ENCODE measurements at places on chromosomes 6 and 20.

DNA sequence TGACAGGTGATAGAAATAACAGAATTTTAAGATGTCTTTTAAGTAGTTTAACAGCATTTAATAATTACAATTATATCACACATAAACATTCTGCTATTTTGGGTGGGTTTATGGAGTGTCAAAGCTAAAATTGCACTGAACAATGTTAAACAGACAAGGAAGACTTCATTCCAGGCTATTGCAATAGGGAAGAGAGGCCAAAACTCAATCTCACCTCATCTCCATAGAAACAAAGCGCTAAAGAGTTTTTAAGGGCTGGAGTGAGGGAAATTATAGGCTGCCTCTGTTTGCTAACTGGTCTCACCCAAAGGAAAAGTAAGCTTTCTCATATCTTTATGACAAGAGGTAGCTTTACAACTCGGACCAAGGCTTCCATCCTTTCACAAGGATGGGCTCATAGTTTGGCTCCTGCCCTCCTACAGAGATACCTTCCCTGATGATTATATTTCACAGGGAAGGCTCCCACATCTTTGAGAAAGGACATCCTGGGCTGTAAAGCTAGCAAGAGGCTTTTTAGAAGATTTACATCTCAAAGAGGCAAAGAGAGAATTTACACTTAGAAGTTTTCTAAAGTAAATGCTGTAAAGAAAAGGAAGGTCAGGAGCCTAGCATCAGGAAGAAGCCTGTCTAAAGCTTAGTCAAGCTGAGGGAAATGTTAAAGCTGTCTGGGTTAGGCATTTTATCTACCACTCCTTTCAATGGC lies 350.2 kb upstream of the IMPG1 start:
- DNase-seq: no peak

DNA sequence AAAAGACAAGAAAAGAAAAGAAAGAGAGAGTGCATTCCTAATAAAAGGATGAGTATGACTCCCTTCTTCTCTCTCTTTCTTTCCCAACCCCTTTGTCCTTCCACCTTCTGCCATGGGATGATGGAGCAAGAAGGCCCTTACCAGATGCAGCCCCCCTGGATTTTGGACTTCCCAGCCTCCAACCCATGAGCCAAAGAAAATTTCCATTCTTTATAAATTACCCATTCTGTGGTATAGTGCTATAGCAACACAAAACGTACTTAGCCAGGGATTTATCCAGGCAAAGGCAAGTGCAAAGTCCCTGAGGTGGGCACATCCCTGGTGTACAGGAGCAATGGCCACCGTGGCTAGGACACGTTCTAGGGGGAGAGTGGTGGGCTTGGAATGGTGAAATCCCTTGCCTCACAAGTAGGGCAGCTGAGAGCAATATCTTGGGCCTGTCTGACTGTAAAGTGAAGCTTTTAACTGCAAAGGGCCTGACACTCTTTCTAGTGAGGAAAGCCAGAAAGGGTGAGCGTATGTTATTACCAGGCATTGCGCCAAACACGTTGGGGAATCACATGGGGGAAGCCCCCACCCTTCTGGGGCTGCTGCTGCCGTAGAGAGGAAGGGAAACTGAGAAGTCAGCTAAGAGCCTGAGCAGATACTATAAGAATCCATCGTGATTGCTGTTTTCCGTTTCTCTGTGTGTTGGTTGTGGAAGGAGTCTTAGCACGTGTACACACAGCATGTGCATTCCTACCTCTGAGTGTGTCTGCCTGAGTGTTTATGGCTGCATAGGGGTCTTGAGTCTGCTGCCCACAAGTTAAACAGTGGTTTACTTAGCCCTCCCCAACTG lies 50.7 kb upstream of the SIRPA start:
- DNase-seq: peak; percentile 23

- DNase-seq: no peak
Measured at GRCh38 chr6:45548657-45549515, 171.2 kb upstream of the SUPT3H start.

DNA sequence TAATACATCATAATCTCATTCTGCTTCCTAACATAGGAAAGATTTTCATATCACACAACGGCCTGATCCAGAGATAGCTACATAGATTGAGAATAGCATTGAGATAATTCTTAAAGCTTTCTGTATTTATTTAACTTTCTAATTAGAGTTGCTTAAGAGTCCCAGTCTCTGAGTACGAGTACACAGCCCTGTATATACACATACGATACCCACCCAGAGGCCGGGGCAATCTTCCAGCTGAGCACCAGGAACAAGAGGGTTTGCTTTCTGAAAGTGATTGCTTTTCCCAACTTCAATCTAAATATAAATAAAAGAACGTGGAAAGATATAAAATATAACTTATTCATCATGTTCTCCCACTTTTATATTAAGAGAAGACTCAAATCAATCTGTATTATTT lies 313.8 kb downstream of the COL12A1 start:
- DNase-seq: no peak

DNA sequence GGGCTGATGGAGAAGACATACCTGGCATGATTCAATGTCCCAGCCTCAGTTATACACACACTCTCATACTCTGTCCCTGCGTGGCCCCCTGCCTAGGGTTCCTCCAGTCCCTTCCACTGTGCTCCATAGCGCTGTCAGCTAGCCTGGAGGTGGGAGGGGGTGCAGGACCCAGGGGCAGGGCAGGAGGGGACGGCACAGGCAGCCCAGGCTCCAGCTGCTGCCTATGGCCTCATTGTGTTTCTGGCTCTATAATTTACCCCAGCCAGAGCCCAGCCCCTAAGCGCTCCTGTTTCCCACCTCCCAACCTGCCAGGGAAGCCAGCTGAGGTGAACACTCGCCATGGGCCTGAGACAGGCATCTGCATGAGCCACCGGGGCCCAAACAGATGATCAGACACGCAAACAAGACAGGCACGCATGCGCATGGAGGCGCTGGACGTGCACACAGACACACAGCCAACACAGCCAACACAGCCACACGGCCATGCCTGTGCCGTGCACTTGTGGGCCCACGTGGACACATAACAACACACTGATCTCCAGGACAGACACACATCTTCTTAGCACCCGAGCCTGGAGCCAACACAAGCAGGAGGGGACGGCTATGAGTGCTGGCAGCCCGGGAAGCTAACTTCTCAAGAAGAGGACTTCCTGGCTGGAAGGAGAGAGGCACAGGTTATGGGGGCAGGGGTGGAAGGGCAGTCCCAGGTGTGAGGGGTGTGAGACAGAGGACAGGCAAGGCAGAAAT lies 124.9 kb downstream of the GRM4 start:
- no peak for DNase-seq

- DNase-seq: no peak
Measured at GRCh38 chr6:6966127-6966526, 141.6 kb upstream of the RREB1 start.

GRCh38 chr6:157648561-157648960 lies 174.5 kb upstream of the SNX9 start:
- no peak for DNase-seq

GRCh38 chr6:14125346-14125745 lies 7.8 kb downstream of the CD83 start:
- no peak for DNase-seq

DNA sequence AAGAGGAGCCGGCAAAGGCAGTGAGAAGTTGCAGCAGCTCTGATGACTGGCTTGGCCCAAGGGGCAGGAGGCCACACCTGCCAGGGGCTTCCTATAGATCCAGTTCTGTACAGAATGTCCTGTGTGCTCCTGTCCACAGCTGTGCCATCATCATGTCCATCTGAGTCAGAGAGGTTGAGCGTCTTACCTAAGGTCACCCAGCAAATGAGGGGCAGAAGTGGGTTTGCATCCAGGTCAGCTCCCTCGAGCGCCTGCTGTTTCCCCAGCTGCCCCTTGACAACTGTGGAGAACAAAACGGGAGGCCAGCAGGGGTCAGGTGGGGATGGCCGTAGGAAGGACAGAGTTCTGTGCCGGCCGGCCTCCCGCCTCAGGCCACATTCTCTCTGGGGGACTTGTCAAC lies 47.6 kb downstream of the DLGAP4 start:
- no peak for DNase-seq

DNA sequence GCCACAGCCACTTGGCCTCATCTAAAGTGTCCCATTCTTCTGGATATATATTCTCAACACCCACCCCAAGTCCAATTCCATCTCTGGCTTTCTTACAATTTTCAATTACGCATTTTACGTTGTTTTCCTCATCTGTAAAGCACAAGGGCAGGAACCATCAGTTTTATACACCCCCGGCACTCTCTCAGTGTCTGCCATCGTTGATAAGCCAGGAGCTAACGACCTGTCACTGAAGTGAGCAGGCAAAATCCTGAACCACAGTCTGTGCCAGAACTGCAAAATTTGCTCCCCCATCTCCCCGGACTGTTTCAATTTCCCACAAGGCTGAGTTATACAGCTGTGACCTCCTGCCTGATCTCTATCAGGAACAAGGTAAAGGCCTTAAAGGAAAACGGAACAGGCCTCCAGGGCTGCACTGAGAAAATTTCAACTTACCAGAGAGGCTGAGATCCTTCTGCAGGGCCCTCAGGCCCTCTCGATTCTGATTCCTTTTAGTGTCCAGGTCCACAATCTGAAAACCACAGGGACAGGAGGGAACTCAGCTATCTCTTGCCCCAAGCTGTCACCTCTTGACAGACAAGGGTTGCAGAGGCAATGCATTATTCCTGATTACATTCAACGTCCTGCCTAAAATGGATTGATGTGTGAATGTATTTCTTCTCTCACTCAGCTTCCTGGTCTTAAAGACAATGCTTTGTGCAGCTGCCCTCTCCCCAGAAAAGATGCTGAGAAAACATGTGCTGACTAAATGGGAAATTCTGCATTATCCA lies 1.8 kb downstream of the PDRG1 start:
- no peak for DNase-seq

DNA sequence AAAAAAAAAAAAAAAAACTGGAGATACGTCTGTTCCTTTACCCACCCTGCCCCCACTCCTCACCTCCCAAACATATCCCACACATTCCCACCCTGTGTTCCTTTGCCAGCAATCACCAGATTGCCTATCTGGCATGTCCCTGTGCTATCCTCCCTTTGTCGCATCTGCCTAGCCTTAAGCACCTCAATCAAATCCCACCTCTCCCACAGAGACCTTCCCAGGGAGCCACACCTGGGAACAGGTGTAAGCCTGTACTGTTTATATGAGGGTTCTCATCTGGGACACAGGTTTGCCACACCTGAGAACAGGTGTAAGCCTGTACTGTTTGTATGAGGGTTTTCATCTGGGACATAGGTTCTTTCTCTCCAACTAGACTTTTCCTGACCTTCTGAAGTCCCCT lies 16.7 kb downstream of the WFDC3 start:
- no peak for DNase-seq

- no peak for DNase-seq
Measured at GRCh38 chr6:42163981-42164380, 9.2 kb upstream of the GUCA1A start.

GRCh38 chr6:13318821-13319220 lies 9.5 kb downstream of the TBC1D7 start:
- no peak for DNase-seq

GRCh38 chr6:148548749-148549140 lies 198.1 kb upstream of the UST start:
- no peak for DNase-seq

- DNase-seq: no peak
Measured at GRCh38 chr20:57760698-57761412, 51.0 kb upstream of the PMEPA1 start.

GRCh38 chr6:125952764-125953501 lies 3.6 kb upstream of the HINT3 start:
- DNase-seq: no peak

- DNase-seq: no peak
Measured at GRCh38 chr20:53793783-53794383, 200.2 kb upstream of the ZNF217 start.

- DNase-seq: no peak
Measured at GRCh38 chr20:59127839-59128238, 35.8 kb upstream of the ZNF831 start.

- no peak for DNase-seq
Measured at GRCh38 chr6:170497841-170498301, 55.2 kb downstream of the PSMB1 start.

DNA sequence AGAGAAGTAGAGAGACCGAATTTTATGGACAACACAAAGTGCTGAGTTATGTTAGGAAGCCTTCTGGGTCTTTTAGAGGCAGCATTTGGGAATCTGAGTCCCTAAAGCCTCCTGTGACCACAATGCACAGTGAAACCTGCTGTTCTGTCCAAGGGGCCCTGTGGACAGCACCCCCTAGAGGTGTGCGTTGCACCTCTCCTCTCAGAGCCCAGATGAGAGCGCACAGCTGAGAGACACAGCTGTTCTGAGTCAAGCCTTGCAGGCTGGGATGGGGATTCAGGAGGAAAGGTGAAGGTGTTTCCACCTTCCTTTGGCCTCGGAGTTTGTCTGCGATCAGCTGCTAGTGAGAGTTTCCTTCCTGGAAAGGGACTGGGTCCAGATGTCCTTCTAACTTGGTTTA lies 13.0 kb downstream of the PCK1 start:
- DNase-seq: no peak

- no peak for DNase-seq
Measured at GRCh38 chr6:133888929-133889556, at the start of gene TCF21. Gene TCF21 (plus strand): TSS chr6:133889113. CDS start chr6:133889398, 285 bp downstream.

DNA sequence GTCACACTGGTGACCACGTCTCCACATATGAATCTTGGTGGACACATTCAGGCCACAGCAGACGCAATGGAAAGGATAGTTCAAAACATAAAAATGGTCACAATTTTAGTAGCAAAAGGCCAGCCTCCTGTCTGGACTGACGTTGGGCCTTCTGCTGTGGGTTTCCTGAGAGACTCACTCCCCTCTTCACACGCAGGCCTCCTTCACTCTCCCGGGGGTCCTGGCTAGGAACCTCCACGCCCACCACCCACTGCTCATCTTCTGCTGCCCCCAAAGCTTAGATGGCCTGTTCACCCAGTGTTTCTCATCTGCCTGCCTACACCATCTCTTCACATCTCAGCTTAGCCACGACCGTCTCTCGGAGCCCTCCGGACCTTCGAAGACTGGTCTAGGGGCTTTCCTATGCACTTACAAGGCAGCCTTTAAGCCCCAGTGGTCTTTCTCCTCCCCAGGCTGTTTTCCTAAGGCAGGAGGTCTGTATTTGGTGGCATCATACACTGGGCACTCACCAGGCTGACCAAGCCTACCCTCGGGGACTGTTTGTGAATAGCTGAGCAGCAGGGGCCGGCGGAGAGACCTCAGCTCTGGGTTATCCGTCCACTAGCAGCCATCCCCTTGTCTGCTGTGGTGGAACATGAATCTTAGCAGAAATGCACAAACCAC lies 46.6 kb upstream of the AFDN start:
- DNase-seq: no peak

GRCh38 chr6:1481286-1481685 lies 91.9 kb downstream of the FOXF2 start:
- DNase-seq: no peak

DNA sequence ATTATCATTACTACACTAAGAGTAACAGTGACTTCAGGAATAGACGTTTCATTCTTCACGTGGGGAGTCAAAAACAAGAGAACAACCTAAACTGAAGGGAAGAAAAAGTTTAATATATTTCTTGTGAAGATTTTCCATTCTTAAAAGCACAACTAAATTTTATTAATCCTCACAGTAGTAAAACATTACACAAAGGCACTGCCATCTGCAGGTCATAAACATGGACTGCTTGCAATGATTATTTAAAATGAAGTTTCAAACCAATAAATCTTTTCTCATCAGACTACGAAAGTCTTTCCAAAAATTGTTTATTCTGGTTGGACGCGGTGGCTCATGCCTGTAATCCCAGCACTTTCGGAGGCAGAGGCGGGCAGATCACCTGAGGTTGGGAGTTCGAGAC lies 2.6 kb downstream of the NCOA5 start:
- DNase-seq: no peak
